ENCODE measurements at places on chromosomes 5 and 9.

DNA sequence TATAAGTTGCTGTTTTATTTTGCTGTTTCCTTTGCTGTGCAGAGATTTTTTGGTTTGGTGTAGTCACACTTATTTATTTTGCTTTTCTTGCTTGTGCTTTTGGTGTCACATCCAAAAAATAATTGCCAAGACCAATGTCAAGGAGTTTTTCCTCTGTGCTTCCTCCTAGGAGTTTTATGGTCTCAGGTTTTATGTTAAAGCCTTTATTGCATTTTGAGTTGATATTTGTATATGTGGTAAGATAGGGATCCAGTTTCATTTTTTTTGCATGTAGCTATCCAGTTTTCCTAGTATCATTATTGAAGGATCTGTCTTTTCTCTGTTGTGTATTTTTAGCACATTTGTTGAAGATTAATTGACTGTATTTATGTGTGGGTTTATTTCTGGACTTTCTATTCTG is 210.6 kb downstream of the ARHGEF28 start:
- no peak for DNase-seq
- H3K36me3 ChIP-seq: peaks cover 24% of the 10 kb centered on the region
- no peaks in the 10 kb centered on the region for H3K27me3 ChIP-seq
- H3K27ac ChIP-seq: no peak overlapping the region
- H3K4me1 ChIP-seq: peaks cover 21% of the 10 kb centered on the region

GRCh38 chr5:73625372-73625943 is 538 bp upstream of the ARHGEF28 start:
- no peak for DNase-seq
- peak overlapping the region; percentile 44 for H3K27ac ChIP-seq
- peak overlapping the region; percentile 72 for H3K4me3 ChIP-seq
- no peaks in the 10 kb centered on the region for H3K36me3 ChIP-seq

- DNase-seq: no peak
- H3K4me1 ChIP-seq: no peaks in the 10 kb centered on the region
- H3K36me3 ChIP-seq: no peaks in the 10 kb centered on the region
- H3K4me3 ChIP-seq: no peak overlapping the region
- H3K27me3 ChIP-seq: no peaks in the 10 kb centered on the region
Measured at GRCh38 chr5:158349987-158350386, 491.0 kb upstream of the CLINT1 start.

DNA sequence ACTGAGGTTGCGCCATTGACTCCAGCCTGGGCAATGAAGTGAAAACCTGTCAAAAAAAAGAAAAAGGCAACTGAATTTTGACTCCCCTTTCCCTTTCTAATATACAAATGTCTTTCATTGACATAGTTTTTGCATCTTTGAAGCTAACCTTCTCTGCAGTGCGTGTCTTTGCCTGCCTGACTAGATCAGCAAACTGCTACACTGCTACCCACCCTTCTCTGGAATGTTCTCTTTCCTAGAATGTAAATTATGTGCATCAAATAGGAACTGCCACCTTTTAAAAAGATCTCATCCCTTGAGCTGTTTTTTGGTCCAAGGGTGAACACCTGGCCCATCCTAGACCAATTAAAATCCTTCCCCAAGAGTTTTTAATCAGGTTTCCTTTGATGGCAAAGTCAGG is 127.6 kb downstream of the SLC28A3 start:
- no peak overlapping the region for H3K27ac ChIP-seq
- no peak for DNase-seq
- no peaks in the 10 kb centered on the region for H3K27me3 ChIP-seq
- H3K36me3 ChIP-seq: no peaks in the 10 kb centered on the region
- no peak overlapping the region for H3K4me3 ChIP-seq

DNA sequence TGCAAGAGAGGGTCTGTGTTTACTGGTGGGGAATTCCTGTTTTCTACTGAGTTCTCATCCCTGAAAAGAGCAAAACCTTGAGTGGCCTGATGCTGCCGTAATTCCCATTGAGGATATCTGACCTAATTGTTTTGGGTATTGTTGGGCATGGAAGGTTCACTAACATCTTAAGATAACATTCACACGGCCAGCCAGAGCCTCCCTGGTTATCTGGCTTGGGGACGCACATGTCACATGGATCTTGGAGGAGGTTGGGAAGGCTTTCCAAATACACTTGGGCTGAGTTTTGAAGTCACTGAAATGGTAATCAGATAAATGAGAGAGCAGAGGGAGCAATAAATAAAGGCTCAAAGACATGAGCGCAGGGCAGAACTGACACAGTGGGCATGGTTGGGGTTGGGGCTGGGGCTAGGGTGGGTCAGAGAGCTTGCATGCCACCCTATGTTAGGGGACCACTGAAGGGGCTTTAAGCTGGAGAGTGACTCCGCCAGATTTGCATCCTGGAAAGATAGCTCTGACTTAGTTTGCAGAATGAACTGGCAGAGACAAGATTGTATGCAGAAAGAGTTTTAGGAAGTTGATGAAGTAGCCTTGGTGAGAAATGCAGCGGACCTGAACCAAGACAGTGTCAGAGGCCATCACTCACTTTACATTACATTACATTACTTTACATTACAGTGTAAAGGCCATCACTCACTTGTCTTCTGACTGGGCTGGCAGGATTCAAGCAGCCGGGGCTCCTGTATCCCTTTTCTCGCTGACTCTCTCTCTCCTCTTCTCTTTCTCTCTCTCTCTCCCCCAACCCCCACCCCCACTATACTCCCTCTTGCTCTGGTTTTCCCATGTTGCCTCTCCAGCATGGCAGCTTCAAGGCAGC is 24.2 kb downstream of the SLC1A1 start:
- no peak overlapping the region for H3K4me3 ChIP-seq
- no peak for DNase-seq
- no peaks in the 10 kb centered on the region for H3K27me3 ChIP-seq
- no peak overlapping the region for H3K27ac ChIP-seq

- no peak overlapping the region for H3K4me3 ChIP-seq
- DNase-seq: no peak
- H3K36me3 ChIP-seq: no peaks in the 10 kb centered on the region
- H3K27me3 ChIP-seq: no peaks in the 10 kb centered on the region
- peaks cover 19% of the 10 kb centered on the region for H3K4me1 ChIP-seq
Measured at GRCh38 chr9:89137542-89138462, 40.8 kb downstream of the SHC3 start.

DNA sequence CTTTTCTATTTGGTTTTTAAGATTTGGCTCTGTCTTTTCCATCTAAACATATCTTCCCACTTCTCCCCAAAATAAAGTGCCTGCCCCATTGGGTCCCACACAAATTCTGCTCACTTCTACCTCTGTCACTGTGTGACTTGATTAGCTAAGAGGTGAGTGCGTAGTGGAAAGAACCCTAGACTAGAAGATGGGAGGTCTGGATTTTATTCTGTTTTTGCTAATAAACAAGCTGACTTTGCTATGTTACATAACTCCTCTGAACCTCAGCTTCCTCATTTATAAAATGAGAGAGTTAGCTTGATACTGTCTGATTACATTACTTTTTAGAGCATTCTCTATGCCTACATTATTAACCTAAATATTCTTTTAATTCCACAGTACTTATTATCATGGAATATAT is 51.3 kb upstream of the PTGER4 start:
- no peaks in the 10 kb centered on the region for H3K27me3 ChIP-seq
- no peak for DNase-seq
- no peaks in the 10 kb centered on the region for H3K4me1 ChIP-seq
- H3K4me3 ChIP-seq: no peak overlapping the region
- no peaks in the 10 kb centered on the region for H3K36me3 ChIP-seq
- no peak overlapping the region for H3K27ac ChIP-seq

GRCh38 chr5:9627541-9627940 is 2.6 kb downstream of the TAS2R1 start:
- H3K4me1 ChIP-seq: no peaks in the 10 kb centered on the region
- no peaks in the 10 kb centered on the region for H3K27me3 ChIP-seq
- DNase-seq: no peak
- H3K27ac ChIP-seq: no peak overlapping the region
- no peak overlapping the region for H3K4me3 ChIP-seq

GRCh38 chr9:111944241-111944866 is 47.7 kb downstream of the UGCG start:
- H3K36me3 ChIP-seq: no peaks in the 10 kb centered on the region
- H3K4me1 ChIP-seq: no peaks in the 10 kb centered on the region

DNA sequence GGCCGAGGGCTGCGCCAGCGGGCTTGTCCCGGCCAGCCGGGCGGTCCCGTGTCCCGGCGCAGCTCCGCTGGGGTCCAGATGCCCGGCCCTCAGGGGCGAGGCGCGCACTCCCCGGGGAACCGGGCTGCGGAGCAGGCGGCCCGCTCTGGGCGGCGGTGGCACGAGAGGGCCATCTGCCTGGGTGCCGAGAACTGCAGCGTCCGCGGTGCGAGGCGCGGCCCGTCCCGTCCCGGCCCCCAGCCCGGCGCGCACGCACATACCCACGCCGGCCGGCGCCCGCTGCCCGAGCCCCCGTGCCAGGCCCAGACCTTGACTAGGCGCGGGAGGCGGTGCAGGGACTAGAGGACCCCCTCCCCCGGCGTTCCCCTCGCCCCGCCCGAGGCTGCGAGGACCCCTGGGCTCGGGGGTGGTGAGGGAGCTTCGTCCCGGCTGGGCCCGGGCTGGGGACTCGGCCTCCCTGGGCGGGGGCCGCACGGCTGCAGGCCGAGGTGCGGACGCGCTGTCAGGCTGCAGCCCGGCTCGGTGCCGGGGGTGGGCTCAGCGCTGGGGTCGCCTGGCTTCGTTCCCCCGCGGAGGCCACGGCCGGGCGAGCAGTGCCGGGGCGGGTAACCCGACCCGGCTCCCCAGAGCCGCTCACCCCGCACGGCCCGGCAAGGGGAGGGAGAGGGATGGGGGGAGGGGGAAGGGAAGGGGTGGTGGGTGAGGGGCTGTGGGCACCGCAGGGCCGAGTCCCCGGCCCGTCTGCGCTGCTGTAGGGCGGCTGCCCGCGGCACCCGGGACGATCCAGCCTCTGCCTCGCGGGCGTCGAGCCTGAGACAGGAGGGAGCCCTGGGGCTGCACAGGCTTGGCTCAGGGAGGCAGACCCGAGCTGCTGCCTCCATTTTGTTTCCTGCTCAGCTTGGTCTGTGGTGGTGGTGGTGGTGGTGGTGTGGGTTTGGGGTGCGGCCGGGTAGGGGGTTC is 1.2 kb upstream of the NSD1 start:
- peak overlapping the region; percentile 96 for H3K4me3 ChIP-seq
- H3K27ac ChIP-seq: peak overlapping the region; percentile 91
- H3K27me3 ChIP-seq: no peaks in the 10 kb centered on the region
- H3K4me1 ChIP-seq: peaks cover 55% of the 10 kb centered on the region
- peaks cover 25% of the 10 kb centered on the region for H3K36me3 ChIP-seq

- H3K4me1 ChIP-seq: peaks cover 9% of the 10 kb centered on the region
- DNase-seq: no peak
Measured at GRCh38 chr5:149277801-149278200, 6.1 kb downstream of the AFAP1L1 start.

DNA sequence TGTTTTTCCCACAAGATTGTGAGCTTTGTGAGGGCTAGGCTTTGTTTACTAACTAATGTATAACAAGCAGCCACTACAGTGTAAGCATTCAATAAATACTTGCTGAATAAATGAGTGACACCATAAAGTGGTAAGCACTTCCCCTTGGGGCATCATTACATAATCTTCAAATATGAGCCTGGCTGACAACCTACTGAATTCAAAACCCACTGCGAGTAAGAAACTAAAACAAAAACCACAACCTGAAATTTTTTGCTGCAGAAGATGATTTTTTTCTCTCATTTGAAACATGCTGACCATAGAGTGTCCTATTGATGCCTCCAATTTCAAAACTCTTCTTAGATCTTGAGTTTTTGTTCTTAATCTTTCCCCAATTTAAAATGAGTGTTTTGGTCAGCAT is 331.3 kb upstream of the CCNG1 start:
- no peak for DNase-seq
- H3K4me1 ChIP-seq: no peaks in the 10 kb centered on the region
- H3K36me3 ChIP-seq: no peaks in the 10 kb centered on the region
- no peak overlapping the region for H3K27ac ChIP-seq
- no peaks in the 10 kb centered on the region for H3K27me3 ChIP-seq
- H3K4me3 ChIP-seq: no peak overlapping the region

- no peak overlapping the region for H3K27ac ChIP-seq
- H3K4me3 ChIP-seq: no peak overlapping the region
- H3K27me3 ChIP-seq: no peaks in the 10 kb centered on the region
Measured at GRCh38 chr5:156121234-156121633, 205.7 kb upstream of the SGCD start.

DNA sequence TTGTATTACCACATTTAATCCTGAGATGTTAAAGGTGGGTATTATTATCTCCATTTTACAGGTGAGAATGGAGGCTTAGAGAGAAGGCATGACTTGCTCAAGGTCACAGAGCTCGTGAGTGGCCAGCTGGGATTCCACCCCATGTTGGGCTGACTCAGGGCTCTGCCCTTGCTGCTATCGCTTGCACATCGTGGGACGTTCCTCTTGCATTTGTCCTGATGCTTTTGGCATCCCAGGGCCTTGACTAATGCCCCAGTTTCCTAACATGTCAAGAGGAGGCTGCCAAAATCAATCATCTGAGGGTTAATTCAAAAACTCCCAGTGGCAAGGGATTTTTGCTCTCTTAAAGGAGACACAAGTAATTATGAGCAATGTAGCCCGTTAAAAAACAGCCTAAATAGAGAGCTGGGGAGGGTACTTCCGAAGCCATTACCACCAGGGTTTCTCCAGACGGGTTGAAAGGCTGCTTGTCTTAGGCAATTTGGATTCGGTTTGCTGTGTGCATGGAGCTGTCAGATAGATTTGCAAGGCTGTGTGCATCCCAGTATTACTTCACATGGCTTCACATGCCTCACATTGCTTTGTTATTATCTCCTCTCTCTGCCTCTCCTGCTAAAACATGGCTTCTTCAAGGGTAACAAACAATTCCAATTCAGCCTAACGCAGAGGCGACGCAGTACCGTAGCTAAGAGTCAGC is 347.4 kb downstream of the DRD1 start:
- DNase-seq: no peak
- no peaks in the 10 kb centered on the region for H3K36me3 ChIP-seq
- H3K27ac ChIP-seq: no peak overlapping the region
- no peak overlapping the region for H3K4me3 ChIP-seq
- H3K4me1 ChIP-seq: no peaks in the 10 kb centered on the region

DNA sequence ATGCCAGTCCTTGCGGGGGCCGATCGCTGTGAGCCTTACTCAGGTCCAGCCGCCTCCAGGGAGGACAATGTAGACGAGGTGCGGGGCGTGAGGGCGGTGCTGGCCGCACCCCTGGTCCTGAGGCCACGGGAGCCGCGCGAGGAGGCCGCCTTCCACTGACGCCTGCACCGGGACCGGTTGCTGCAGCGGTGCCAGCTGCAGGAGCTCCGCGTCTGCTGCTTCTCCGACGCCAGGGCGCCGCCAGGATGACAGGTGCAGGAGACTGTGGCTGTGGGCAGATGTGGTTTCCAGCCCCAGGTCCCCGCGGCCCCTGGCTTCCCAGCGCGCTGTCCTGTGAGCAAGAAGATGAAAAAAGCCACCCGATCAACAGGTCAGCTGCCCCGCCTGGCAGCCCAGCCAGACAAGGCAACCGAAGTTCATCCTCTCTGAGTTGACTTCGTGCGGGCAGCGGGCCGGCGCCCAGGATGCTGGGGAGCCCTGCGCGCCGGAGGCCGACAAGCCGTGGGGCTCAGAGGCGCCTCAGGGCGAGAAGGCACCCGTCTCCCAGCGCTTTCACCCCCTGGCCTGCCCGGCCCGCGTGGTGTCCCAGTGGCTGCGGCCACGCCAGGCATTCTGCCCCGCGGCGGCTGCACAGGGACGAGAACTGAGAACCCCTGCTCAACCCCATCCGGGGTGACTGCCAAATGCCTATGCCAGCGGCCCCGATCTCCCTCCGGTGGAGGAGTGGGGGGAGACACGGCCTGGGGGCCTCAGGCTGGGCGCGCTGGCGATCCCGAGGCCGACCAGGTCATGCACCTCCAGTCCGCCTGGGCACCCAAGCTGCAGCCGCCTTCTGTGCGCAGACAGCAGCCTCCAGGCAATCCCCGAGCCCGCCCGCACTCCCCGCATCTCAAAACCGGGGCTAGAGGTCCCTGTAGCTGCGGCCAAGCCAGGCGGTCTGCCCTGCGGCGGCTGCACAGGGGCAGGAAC is 43.4 kb upstream of the BICD2 start:
- peaks cover 28% of the 10 kb centered on the region for H3K4me1 ChIP-seq
- peak overlapping the region; percentile 40 for H3K4me3 ChIP-seq
